ENCODE measurements at places on chromosomes 16 and 17. TPM values are rescaled to one million over a fixed set of nuclear protein-coding genes. Genes with fewer than 3 reads are reported as not detected.

The MPHOSPH6 gene
- 35.6 TPM for total RNA-seq

The G6PC1 gene
- total RNA-seq, result not detected

The SOX9 gene
- 7.1 TPM for total RNA-seq

The TEKT5 gene
- total RNA-seq, result not detected

The CACNG3 gene
- not detected for total RNA-seq

The IL17C gene
- not detected for total RNA-seq

The C1QTNF1 gene
- 34.9 TPM for total RNA-seq

The HASPIN gene
- total RNA-seq, result 5.0 TPM

The TAT gene
- total RNA-seq, result not detected

The TP53TG3B gene
- not detected for total RNA-seq

The UNC119 gene
- 29.3 TPM for total RNA-seq
